ENCODE measurements at places on chromosomes 3 and 15.

DNA sequence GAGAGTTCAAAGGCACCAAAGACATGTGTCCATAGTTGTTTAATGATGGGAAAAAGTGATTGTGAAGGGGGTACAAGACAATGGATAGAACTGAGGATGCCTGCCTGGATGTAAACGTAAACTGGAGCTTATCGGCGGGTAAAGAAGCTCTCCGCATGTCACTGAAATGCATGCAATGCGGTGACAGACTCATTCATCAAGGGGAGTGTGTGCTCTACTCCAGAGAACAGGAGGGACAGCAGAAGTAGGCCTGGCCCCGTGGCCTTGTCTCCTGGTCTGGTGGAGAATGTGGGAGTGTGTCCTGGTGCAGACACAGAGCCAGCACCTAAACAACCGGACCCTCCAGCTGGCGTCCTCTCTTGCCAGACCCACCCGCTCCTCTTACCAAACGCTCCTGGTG is 50.6 kb downstream of the TRPM1 start:
- DNase-seq, result no peak

DNA sequence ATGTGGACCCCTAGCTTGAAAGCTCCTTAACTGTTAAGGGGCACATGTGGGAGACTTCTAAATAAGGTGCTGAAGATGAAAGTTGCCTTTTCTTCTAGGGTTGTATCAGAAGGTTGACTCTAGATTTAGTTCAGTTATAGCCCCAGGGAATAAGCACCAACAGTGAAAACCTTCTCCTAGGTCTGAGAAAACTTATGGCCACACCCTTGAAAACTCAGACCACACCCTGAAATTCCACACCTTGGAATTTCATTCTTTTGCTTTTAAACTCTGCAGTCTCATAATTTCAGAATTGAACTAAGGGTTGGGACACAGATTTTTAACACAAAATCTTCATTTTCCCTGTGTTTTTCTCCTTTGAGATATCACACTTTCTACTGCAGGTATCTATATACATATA is 355.8 kb upstream of the IL12A start:
- no peak for DNase-seq

DNA sequence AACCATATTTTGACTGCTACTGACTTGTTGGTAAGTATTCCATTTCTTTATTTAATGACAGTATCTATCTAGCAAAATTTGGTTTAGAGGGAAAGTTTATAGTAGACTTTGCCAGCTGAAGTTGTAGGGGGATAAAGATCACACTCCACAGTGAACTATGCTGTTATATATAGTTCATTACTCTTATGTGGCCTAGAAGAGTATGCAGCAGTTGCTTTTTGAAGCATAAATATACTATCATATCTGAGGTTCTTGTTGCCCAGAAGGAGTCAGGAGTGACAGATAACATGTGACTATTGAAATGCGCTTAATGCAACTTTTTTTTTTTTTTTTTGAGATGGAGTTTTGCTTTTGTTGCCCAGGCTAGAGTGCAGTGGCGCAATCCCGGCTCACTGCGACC is 25.6 kb upstream of the MCF2L2 start:
- DNase-seq, result no peak

DNA sequence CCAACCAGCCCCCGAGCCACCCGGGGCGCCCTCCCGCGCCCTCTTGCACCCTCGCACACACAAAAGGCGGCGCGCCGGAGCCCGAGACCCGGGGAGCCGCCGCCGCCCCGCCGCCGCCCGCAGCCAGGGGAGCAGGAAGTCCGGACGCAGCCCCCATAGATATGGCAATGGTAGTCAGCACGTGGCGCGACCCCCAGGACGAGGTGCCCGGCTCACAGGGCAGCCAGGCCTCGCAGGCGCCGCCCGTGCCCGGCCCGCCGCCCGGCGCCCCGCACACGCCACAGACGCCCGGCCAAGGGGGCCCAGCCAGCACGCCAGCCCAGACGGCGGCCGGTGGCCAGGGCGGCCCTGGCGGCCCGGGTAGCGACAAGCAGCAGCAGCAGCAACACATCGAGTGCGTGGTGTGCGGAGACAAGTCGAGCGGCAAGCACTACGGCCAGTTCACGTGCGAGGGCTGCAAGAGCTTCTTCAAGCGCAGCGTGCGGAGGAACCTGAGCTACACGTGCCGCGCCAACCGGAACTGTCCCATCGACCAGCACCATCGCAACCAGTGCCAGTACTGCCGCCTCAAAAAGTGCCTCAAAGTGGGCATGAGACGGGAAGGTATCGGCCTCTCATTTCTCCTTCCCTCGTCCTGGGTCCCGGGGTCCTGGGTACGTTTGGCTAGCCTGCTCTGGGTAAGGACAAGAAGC is 1.6 kb downstream of the NR2F2 start:
- DNase-seq, result peak; percentile 84

- DNase-seq, result no peak
Measured at GRCh38 chr3:175940243-175940642, 1081.1 kb downstream of the NAALADL2 start.

- peak; percentile 26 for DNase-seq
Measured at GRCh38 chr3:42753757-42754156, 19.3 kb downstream of the CCDC13 start.

- no peak for DNase-seq
Measured at GRCh38 chr3:171461525-171461917, 1.3 kb upstream of the TNIK start.

DNA sequence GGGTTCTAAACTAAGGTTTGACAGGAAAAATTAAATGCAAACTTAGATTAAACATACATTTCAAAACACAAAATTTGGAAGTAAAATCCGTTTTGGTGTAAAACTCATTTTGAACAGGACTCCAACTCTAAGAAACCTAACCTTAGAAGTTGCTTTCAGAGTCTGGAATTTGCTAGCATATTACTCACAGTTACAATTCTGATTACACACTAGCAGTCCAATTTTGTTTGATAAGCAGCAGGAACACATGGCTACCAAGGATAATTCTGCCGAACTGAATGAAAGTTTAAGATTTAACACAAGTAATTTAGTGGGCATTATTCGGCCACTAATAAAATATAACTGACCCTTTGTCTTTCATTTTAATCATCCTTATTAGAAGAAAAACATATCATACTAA is 49.6 kb downstream of the FRMD5 start:
- DNase-seq, result no peak

GRCh38 chr15:78638658-78639314 is 2.2 kb downstream of the CHRNB4 start:
- DNase-seq, result peak; percentile 96

DNA sequence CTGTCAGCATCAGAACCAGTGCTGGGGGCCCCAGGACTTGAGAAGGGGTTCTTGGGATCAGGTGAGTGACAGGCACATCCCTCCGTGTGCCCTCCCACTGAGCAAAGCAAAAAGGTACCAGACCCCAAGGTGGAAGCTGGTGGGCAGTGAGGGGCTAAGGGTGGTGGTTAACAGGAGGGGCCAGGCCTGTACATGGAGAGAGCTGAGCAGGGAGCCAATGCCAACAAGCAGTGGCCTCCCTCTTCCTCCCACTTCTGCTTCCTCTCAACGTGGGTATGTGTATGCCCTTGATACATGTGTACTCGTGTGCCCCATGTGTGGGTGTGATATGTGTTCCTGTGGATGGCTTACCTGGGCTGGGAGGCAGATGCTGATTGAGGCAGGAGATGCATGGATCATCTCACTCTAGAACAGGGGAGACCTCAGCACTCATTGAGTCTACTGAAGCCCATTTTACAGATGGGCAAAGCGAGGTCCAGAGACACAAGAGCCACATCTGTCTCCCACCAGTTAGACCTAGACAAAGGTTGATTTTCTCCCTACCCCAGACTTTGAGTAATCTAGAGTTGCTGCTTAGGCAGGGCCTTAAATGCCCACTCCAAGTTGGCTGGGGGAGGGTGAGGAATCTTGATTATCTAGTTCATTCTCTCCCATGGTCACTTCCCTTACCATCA is 945 bp downstream of the VIPR1 start:
- DNase-seq, result peak; percentile 35

- DNase-seq, result no peak
Measured at GRCh38 chr3:37520907-37521341, 340.8 kb upstream of the CTDSPL start.

DNA sequence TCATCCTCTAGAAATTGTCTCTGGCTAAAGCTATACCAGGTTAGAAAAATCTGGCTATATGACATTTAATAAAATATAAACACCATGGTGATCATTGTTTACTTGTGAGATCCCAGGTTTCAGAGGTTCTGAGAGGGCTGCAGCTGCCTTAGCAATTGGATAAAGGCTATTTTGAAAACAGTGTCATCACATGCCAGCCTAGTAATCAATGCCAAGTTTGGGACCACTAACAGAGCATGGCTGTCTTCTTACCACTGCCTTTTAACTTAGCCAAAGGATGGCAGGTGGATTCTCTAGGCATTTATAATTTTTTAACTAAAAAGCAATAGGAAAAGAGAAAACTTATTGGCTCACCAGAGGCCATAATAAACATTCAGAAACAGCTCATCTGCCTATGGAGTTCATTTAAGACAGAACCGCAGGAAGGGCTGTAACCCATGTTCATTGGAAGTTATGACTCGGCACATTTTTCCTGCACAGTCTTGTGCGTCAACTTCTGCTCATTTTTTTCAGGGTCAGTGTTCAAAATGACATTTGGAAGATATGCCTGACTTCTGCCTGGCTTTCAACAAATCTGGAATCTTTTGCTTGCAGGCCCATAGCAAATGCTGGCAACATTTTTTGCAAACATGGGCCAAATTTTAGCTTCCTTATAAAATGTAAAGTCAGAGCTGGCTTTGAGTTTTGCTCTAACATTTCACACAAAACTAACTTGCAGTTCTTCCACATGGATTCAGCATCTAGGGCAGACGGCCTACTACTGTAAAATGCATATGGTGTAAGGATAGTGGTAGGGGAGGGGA is 476.0 kb upstream of the TBL1XR1 start:
- DNase-seq, result no peak

- no peak for DNase-seq
Measured at GRCh38 chr15:62512904-62513303, 347.8 kb upstream of the C2CD4B start.

GRCh38 chr3:127110982-127111693 is 81.8 kb upstream of the PRR23E start:
- peak; percentile 22 for DNase-seq

- DNase-seq, result peak; percentile 63
Measured at GRCh38 chr3:66037986-66038369, 740 bp downstream of the MAGI1 start.

- peak; percentile 81 for DNase-seq
Measured at GRCh38 chr15:69414701-69415167, 585 bp downstream of the KIF23 start.

DNA sequence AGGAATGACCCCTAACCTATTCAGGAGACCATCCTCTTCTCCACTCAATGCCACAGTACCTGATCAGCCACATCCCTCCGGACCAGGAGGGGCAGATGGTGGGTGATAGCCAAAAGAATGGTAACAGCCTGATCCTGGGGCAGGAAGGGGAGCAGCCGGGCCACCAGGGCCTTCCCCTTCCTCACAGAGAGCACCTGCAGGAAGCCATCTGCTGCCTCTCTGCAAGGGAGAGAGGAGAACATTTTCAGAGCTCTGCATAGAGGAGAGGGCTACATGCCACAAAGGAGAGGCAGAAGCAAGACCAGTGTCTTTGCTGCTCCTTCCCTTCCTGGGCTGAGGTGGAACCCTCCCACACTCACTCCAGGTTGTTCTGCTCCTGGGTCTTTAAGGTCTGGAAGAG is 5.5 kb upstream of the SPG11 start:
- DNase-seq, result no peak

DNA sequence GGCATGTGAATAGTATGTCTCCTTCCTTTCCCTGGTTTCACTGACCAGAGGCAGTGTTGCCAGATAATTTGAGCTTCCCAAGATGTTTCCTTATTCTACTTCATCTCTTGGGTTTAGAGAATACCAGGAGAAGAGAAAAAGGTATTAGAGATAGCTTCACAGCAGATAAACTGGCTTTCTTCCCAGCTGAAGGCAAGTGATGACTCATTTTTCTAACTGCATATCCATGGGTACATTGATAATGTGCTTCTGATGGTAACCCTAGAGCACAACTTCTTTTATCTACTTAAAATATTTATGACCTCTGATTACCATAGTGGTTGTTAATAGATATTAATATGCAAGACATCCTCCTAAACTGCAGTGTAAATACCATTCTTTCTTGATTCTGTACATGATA is 34.6 kb upstream of the CMTM8 start:
- DNase-seq, result no peak

DNA sequence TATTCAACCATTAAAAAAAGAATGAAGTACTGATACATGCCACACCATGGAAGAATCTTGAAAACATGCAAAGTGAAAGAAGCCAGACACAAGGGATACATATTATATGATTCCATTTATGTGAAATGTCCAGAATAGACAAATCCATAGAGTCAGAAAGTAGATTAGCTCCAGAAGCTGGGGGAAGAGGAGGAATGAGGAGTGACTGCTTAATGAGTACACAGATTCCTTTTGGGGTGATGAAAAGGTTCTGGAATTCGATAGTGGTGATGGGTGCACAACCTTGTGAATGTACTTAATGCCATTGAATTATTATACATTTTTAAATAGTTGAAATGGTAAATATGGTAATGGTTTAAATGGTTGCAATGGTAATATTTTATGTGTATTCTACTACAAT is 90.6 kb upstream of the SPATA12 start:
- no peak for DNase-seq

DNA sequence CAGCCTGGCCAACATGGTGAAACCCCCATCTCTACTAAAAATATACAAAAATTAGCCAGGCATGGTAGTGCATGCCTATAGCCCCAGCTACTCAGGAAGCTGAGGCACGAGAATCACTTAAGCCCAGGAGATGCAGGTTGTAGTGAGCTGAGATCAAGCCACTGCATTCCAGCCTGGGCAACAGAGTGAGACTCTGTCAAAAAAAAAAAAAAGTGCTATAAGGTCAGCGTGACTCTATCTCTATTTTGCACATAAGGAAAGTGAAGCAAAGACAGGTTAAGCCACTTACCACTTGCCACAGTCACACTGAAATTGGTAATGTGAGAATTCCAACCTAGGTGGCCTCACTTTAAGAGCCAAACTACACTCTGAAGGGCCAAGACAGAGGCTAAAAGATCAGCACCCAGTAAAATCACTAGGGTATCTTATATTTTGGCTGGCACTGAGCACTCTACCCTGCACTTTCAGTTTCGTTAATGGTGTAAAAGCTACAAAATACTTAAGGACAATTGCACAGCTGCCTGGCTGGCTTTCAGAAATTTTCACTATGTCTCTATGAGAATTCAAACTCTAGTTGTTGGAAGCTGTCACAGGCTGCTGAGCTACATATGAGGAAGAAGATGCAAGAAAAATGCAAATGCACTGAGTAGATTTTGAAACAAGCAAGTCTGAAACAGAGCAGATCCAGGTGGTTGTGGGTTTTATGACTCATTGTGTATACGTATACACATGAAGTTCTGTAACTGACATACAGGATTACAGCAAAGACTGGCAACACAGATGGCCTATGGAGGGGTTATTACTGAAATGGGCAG is 32.7 kb downstream of the TRANK1 start:
- peak; percentile 25 for DNase-seq

DNA sequence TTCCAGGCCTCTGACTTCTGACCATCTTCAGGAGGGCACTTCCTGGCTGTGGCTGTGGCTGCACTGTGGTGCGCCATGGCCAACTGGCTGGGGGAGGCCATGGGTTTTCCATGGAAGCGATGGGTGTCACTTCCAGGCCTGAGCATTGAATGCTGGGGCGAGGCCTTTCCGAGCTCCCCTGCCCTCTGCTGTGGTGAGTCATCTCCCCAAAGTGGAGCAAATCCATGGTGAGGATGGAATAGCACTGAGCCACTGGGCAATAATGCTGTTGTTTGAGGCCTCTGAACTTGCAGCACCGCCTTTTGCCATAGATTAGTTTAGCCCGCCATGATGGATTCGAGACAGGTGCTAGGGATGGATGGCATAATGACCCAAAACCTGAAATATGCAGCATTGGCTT is 155.5 kb downstream of the GABRG3 start:
- DNase-seq, result no peak

Measured in endodermal cell (in vitro differentiated cells).